ENCODE measurements at places on chromosomes 11 and 22.

- DNase-seq = no peak
These were observed 27.1 kb upstream of the NUP50 start for GRCh38 chr22:45136594-45136993.

DNA sequence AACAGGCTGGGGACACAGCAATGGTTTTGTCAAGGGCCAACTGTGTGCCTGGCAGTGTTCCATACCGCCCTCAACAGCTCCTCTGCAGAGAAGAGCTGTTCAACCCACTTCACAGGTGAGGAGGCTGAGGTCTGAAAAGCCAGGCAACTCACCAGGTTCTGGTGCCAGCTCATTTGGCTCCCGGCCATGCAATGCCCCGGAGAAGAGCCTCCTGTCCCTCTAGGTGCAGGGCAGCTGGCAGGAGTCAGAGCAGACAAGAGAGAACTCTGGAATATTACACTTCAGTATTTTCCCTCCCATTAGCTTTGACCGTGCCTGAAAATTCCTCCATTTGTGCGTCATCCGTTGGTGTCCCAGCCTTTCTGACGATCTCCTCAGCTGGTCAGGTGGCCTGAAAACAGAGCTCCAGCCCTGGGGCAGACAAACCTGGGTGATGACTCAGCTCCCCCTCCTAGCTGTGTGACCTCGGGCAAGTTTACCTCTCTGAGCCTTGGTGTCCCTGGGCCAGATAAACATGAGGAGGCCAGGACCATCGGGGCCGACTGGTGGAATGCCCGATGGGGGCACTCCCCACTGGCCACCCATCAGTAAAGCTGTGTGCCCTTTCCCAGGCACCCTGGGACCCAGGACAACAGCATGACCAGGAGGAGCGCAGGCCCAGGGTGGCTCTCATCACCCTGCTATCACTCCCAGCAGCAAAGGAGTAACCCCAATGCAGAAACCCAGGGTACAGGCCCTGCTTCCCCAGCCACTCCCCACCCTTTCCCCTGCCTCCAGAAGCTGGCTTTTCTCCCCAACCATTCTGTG, 9.6 kb upstream of the C1QTNF6 start:
- DNase-seq = no peak

DNA sequence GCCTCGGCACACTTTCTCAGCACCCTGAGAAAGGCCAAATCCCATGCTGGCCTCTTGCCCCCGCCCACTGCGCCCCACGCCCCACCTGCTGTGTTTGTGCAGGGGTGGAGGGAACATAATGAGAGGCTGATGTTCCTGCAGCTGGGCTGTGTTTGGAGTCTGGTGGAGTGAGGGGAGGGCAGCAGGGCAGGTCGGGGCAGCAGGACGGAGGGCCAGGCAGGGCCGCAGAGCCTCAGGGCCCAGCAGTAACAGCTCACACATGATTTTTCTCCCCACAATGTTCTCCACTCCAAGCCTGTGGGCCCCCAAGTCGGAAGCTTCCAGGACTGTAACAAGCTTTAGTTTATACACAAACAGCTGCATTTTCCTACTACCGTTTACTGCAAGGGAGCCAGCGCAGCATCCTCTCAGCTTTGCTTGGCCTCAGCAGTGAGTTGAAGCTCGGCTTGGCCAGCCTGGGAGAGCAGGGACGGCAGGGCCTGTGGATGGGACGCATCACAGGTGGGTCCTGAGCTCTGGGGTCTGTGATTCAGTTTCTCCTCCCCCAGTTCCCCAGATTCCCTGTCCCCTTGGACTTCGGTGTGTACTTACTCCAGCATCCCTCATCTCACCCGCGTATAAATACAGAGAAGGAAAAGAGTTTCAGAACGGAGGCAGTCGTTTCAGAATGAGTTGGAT, 51.0 kb downstream of the RPUSD4 start:
- DNase-seq = no peak

GRCh38 chr11:102287964-102288724, 29.1 kb upstream of the BIRC3 start:
- DNase-seq = peak; percentile 87

DNA sequence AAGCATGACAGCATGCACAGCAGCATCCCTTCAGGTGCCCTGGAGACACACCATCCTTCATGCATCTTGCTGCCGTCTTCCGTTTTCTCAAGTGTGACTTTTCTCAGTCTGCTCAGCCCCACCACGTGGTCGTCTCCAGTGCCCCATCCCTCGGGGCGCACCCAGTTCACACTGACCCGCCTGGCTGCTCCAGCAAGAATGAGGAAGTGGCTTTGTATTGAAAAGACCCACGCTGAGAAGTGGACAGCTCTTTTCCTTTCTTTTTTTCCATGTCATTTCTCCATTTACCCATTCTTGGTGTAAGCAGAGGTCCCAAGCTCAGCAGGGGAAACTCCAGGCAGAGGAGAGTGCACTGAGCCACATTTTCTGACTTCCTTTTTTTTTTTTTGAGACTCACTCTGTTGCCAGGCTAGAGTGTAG, 14.5 kb downstream of the SERPINH1 start:
- DNase-seq = no peak

DNA sequence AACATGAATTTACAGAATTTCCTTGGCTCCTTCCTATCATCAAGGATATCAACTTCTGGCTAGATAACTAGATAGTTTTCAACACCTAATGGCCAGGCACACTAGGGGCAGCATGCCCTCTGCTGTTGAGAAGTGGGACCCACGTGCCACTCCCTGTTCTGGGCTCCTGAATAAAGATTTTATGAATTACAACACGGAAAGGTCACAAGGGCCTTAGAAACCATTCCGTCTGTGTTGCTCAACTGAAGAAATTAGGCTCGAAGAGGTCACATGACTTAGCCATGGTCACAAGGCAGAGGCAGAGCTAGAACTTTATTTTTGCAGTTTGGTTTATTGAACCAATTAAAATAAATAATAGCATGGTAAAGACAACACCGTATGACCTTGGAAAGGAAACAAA, 36.0 kb downstream of the PRCP start:
- peak; percentile 68 for DNase-seq

- DNase-seq = no peak
These were observed 17.4 kb upstream of the CREB3L1 start for GRCh38 chr11:46259971-46260560.

Measured in spinal cord (tissue), 10 donors.